ENCODE measurements at places on chromosomes 2 and 18. TPM values are rescaled to one million over a fixed set of nuclear protein-coding genes. Genes with fewer than 3 reads are reported as not detected.

The RDH14 gene
- 25.1 TPM for polyA plus RNA-seq

The DPYSL5 gene
- not detected for polyA plus RNA-seq

The MTHFD2 gene
- 234 TPM for polyA plus RNA-seq

The KCNG2 gene
- 0.57 TPM for polyA plus RNA-seq

The SERPINE2 gene
- polyA plus RNA-seq = 24.0 TPM

Measured in AG04450 (cell line).